Iris pigment epithelial cell (primary cell): ENCODE measurements at places on chromosomes 16 and 17.

- no peak for DNase-seq
Observed at GRCh38 chr16:48129926-48130325, 25.9 kb downstream of the ABCC12 start.

DNA sequence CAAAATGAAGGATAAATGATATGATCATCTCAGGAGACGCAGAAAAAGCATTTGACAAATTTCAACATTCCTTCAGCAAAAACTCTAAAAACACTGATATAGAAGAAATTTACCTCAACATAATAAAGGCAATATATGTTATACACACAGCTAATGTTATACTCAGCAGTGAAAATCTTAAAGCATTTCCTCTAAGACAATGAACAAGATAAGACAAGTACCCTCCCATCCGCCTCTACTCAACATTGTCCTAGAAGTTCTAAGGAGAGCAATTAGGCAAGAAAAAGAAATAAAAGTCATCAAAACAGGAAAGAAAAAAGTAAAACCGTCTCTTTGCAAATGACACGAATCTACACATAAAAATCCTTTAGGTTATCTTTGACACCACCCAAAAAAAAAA, 1432.8 kb downstream of the CDH11 start:
- DNase-seq, result no peak

DNA sequence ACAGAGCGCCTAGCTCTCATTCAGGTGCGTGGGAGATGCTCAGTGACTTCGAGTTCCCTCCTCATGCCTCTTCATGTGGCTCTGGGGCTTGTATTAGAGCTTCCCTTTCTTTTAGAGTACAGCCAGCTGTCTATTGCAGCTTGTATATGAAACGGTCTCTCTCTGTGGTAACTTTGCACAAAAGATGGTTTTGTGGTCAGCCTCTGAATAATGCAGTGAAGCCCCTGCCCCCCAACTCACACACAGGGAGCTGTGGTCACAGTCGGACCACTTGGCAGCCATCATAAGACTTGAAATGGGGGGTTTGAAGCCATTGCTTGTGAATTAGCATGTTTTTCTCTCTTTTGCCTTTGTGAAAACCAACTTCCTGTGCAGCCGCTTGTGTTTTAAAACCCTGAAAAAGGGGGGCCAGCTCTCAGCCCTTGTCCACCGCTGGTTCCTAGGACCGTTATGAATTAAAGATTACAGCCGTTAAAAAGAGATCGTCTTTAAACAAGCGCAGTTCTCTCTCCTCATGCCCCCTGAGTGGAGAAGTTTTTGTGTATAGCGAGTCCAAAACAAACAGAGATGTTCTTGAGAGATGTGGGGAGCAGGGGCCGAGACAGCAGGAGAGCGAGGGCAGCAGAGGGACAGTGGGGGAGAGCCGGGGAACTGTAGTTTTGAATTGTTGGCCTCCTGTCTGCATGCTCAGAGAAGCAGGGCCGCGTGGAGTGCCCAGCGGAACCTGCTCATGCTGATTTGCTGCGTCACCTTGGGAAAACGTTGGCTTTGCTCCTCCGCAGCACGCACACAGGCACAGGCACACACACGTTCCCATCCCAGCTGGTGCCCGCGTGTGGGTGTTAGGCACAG, 199.0 kb downstream of the MSI2 start:
- peak; percentile 72 for DNase-seq

- peak; percentile 95 for DNase-seq
Observed at GRCh38 chr17:57440522-57441269, 184.4 kb downstream of the MSI2 start.

- DNase-seq, result no peak
Observed at GRCh38 chr16:85909932-85910853, 11.2 kb downstream of the IRF8 start.

GRCh38 chr17:18858567-18859245, 775 bp downstream of the PRPSAP2 start:
- no peak for DNase-seq

- DNase-seq, result no peak
Observed at GRCh38 chr16:28192806-28193529, 18.8 kb downstream of the XPO6 start.

GRCh38 chr17:81954131-81955057, 6.6 kb downstream of the NOTUM start:
- DNase-seq, result no peak

GRCh38 chr16:60771138-60771537, 1265.1 kb downstream of the CDH8 start:
- DNase-seq, result no peak

- DNase-seq, result no peak
Observed at GRCh38 chr17:50832864-50833381, 2.5 kb upstream of the WFIKKN2 start.

DNA sequence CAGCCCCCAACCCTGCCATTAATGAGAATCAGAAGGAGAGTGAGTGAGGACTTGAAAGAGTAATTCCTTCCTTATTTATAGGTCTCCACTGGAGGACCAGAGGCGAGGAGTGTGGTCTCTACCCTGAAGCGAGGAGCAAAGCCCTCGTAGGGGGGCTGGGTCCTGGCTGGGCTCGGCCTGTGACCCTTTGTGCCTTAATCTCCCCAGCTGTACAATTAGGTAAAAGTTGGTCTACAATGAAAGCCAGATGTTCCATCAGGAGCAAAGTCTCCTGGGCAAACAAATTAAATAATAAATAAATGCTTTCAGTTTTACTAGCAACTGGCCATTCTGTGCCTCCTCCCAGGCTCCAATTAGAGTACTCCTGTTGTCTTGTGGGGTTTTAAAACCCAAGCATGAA, 523.5 kb upstream of the SALL1 start:
- no peak for DNase-seq

DNA sequence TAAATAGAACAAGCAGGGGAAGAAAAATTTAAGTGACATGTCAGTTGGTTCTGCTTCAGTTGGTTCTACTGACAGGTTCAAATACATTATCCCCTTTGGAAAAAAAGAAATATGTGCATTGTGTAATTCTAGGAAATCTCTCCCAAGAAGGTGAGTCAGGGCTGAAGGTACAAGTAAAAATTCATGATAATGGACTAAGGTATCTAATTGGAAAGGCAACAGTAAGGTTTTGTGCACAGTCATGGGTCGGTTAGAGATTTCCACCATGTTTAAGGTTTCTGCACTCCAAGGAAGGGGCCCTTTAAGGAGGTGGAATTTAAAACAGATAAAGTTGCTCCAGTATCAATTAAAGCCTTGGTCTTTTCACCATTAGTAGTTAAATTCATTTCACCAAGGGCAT, 17.9 kb upstream of the B4GALNT2 start:
- DNase-seq, result no peak

DNA sequence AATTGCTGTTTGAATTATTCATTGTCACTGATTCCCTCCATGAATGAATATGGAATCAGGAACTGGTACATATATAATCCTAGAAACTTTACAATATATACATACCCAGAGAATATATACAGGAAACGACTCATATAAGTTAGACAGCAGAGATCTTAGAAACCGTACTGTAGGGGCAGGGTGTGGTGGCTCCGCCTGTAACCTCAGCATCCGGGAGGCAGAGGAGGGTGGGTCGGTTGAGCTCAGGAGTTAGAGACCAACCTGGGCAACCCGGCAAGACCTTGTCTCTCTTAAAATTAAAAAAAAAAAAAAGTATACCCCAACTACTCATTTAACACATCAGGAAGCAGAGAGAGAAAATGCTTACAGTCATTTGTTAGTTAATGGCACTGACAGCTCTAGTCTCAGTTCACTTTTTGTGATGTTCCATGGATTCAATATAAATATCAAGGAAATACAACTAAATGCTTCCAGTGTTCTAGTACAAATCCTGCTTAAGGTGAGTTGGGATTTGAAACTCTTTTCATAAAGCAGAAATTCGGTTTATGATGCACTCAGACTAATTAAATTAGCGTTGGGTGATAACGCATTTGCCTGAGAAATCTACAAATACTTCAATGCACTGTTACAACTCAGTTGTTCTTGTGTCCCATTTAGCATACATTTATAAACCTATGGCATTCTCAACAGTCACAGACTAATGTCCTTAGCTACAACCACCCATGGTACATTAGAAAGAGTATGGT, 5.6 kb downstream of the GLG1 start:
- DNase-seq, result no peak

- DNase-seq, result no peak
Observed at GRCh38 chr16:49194537-49195236, 87.0 kb downstream of the CBLN1 start.

- DNase-seq, result no peak
Observed at GRCh38 chr17:55728833-55729232, 6.2 kb upstream of the TMEM100 start.

- DNase-seq, result no peak
Observed at GRCh38 chr16:81808933-81809480, 29.9 kb downstream of the PLCG2 start.

DNA sequence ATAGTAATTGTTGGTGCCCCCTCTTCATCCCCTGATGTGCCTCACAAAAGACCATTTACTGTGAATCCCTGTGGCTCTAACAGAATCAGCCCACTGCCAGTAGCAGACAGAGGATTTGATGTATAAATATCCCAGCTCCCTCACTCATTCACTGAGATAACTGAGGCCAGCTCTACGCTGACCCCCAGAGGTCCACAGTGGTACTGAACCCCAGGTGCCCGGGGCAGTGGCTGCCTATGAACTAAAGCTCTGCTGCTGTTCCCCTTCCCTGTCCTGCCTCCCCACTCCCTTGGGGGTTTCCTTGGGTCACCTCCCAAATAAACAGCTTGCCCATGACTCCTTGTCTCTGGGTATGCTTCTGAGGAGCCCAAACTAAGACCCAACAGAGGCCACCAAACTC, 295.8 kb downstream of the FOXL1 start:
- DNase-seq, result peak; percentile 16

GRCh38 chr16:68274441-68274840, 10.1 kb downstream of the SLC7A6 start:
- DNase-seq, result no peak

DNA sequence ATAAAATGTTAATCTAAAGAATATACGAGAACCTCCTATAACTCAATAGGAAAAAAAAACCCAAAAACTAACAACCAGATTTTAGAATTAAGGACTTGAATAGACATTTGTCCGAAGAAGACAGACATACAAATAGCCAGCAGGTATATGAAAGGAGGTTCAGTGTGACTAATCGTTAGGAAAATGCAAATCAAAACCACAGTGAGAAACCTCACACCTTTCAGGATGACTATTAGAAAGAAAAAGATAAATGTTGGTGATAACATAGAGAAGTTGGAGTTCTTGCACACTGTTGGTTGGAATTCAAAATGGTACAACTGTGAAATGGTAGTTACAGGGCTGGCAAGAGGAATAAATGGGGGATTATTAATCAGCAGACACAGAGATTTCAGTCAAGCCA, 339.0 kb downstream of the TMEM114 start:
- no peak for DNase-seq
